Activated T-helper 1 cell treated with anti-CD3 and anti-CD28 coated beads, Interleukin-12 subunit alpha, Interleukin-12 subunit beta, Interleukin-2, Interleukin-4 antibody, amounts not matched to agents 30 ng/mL and 10 ng/mL and 1 ng/mL, durations not matched to agents 14 hours and 24 hours and 36 hours (primary cell): ENCODE measurements at places on chromosomes 5 and 9.

DNA sequence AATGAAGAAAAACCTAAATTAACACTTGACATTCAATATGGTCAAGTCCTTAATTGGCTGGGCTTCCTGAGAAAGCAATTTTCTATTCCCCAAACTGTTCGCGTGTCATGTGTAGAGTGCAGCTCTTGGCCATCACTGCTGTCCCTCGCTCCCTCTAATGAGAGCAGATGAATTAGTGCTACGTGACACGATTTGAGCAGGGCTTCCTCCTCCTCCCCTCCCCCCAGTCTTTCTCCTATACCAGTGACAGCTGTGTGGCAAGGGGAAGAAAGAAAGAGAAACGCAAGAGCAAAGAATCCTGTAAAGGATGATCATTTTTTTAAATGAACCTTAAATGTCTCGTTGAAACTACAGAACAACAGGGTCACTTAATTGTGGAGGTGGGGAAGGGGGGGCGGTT is 159.6 kb downstream of the BNC2 start:
- no peak for DNase-seq

- DNase-seq = no peak
These were observed 331.0 kb upstream of the RGMB start for GRCh38 chr5:98442448-98442847.

DNA sequence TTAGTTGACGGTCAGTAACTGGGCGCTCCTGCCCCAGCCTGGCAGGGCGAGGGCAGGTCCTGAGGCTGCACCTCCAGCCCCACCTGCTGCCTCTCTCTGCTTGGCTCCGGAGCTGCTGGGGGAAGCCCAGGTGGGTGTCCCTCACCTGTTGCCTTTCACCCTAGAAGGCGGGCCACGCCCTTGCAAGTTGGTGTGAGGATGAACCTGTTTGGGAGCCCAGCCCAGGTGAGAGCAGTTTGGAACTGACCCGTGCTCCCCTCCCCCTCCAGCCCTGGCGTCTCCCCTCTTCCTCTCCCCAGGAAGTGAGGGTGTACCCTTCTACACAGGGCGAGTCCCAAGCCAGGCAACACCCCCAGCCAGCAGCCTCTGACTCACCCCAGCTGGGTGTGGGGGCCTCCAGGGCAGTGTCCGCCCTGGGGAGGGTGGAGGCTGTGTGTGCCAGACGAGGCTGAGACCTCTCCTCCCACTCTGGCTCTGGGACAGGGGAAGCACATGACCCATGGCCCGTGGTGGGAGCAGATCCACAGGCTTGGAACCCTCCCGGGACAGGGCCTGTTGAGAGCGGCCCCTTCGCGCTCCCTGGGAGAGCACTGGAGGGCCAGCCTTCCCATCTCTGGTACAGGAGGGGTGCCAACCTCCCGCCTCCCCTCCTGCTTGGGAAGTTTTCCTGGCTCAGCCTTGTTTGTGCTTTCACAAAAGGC is 10.4 kb downstream of the LRRC8A start:
- no peak for DNase-seq

DNA sequence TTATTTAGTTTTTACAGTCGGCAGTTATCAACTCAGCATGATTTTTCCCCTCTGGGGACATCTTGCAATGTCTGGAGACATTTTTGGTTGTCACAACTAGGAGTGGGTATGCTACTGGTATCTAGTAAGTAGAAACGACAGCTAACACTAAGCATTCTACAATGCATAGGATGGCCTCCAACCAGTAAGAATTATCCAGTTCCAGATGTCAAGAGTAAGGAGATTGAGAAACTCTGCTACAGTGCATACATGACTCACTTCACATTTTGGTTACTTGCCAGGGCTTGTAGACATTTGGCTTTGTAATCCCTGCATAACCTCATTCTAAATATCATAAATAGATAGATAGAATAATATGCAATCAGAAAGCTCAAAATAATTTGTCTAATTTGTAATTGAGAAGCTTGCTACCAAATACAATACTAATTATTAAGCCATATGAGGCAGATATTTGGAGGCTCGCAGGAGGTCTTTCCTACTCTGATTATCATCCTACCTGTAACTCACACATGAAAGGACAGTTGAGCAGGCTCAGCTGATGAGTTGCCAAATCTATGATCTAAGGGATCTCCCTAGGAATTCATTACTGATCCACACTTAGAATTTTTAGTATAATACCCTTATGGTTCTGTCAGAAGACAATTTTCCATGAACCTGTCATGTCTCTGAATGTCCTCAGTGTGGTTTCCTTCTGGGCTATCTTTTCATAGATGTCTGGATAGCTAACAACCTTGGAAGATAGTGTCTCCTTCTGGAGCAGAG is 346.9 kb upstream of the TLE4 start:
- no peak for DNase-seq

GRCh38 chr5:169655353-169655752 is 18.3 kb downstream of the DOCK2 start:
- no peak for DNase-seq

GRCh38 chr5:176959051-176959450 is 47.5 kb downstream of the UIMC1 start:
- no peak for DNase-seq

- DNase-seq = no peak
These were observed at the start of gene ADGRD2 for GRCh38 chr9:124450241-124450924. TSS of gene ADGRD2 (plus strand) at chr9:124450451. CDS start at chr9:124451667, 1,216 bp downstream.

DNA sequence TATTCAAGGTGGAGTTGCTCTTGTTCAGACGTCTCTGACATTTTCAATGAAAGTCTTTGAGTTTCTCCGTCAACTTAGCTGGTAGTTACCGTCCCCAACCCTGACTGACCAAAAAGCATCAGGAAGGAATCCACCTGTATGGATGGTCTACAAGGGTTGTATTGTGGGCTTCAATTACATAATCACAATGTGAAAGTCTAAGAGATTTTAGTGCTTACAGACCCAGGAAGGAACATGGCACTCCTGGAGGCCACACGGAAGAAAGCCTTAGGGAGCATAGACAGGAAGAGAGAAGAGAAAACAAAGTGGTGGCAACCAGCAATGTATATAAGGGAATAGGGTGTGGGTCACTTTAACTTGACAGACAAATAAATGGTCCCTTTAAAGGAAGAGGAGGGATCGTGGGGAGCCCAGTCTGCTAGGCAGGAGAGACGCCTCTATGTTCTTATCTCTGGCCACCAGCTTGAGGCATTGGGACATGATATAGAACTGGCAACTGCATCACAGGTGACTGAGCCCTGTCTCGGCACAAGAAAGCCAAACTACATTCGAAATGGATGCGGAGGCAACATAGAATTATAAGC is 80.4 kb downstream of the ALDH7A1 start:
- DNase-seq = no peak

DNA sequence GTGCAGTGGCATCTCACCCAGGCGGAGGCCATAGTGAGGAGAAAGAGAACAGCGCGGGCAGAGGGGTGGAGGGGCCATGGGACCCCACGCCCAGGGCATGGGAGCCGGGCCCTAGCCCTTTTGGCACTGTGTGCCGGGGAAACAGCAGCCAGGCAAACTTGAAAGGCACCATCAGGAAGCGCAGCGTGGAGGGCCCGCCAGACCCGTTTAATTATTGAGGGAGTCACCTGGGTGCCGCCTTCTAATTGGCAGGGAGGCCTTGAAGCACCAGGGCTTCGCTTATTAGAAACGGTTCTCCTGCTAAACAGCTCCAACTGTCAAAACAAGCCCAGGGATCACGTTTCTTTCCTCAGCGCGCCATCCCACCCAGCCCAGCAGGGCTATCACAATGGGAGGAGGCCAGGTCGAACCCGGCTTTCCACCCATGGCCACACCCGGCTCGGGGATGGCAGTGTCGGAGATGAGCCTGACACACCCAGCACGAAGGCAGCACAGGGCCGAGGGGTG is 104.6 kb upstream of the SARDH start:
- DNase-seq = no peak

GRCh38 chr5:11104210-11104609 is 343.2 kb upstream of the DAP start:
- no peak for DNase-seq
